ENCODE measurements at places on chromosomes 1 and 21.

DNA sequence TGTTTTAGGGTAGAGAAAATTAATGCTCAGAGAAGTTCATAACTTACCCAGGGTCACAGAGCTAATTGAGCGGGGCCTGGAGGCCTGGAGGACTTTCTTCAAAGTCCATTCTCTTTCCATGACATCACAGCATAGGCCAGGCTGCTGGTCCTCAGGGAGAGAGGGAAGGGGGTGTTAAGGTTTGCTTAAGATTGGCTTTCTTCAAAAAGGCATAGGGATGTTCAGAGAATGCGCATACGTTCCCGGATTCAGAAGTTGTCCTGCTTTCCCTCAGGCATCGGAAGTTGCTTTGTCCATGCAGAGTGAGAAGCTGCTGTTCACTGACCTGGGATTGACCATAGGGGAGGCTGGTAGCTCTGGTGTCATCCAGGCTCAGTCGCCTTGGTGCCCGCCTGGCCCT lies 25.0 kb downstream of the RASSF5 start:
- no peak for DNase-seq

- no peak for DNase-seq
Observed at GRCh38 chr1:7588457-7588827, 182.7 kb upstream of the VAMP3 start.

DNA sequence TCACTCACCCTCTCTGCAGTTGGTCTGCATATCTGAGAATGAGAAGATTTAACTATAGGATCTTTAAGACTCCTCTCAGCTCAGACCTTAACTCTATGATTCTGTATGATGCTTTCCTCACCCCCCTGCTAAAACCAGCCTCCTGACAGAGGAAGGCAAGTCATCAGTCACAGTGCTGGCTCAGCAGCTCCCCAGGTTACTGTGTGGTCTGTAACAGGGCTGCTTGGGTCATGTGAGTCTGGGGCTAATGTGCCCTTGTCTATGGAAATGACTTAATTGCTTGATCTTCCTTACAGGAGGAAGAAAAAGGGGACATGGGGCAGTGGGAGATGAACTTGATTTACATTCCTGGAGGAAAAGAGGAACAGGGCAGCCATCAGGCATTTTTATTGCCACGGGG lies 625.6 kb downstream of the PTPRU start:
- no peak for DNase-seq

GRCh38 chr1:177902266-177902665 lies 67.6 kb downstream of the SEC16B start:
- no peak for DNase-seq

GRCh38 chr1:247324923-247325322 lies 6.7 kb downstream of the ZNF496 start:
- no peak for DNase-seq

GRCh38 chr1:200438911-200439310 lies 29.1 kb upstream of the ZNF281 start:
- no peak for DNase-seq

GRCh38 chr1:201630582-201630981 lies 91.7 kb downstream of the NAV1 start:
- DNase-seq = no peak

DNA sequence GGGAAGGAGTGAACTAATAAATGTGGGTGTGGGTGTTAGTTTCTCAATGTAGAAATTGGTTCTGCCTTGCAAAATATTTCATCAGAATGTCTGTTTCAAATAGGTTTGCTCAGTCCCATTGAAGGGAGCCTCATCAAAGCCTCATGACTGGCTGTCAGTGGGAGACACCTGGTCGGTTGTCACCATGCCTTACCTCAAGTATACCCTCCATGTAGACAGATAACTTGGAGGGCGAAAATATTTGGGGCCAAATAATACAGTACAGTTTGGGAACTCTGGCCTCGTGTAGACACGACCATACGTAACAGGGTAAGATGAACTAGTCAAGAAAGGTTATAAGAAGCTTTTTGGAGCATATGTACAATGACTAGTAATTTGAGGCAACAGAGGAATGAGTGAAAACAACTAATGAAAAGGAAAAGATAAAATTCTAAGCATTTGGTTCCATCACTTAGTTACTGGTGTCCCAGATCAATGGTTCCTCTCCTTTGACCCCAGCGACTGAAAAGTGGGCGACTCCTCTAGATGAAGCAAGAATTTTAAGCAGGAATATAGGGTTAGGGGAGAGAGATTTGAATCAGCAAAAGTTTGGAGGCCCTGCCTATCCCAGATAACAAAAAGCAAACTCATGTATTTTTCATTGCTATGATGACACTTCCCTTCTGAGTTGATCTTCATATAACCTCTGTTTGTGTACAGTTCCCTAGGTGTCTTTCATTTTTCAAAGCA lies 163.9 kb downstream of the LRRC40 start:
- no peak for DNase-seq

DNA sequence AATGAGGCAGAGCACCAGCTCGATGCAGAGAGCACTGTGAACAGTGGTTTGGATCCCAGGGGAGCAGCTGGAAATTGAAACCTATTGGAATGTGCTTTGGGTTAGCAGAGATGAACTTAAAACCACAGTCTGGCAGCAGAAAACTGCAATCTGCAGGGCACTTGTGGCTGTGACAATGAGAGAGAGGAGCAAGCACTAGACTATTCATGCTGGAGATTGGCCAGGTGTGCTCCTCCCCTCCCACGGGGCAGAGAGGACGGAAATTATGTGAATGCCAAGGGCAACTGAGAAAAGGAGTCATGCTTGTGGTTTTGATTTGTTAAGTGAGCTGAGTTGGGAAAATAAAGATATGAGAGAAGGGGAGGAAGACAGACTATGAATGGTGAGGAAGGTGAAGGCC lies 38.1 kb downstream of the HSD3B2 start:
- DNase-seq = peak; percentile 86

- DNase-seq = no peak
Observed at GRCh38 chr21:42839271-42840231, 39.8 kb downstream of the WDR4 start.

- DNase-seq = no peak
Observed at GRCh38 chr1:10939654-10940450, 72.6 kb upstream of the TARDBP start.

- no peak for DNase-seq
Observed at GRCh38 chr1:246482805-246483568, 24.1 kb downstream of the SMYD3 start.

DNA sequence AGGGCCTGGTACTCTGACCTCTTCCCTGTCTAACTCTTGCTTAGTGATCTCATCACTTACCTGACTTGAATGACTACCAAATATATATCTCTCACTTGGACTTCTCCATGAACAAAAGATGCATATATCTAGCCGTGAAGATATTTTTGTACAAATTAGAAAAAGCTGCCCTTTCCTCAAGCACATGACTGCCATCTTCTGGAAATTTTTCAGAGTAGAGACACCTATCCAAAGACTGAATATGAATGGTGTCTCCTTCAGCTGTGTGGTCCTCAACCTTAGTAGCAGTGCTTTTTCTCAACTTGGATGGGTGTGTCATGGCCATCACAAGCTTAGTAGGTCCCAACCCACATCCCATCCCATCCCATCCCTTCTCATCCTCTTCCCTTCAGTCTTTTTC lies 142.3 kb downstream of the DNM3 start:
- peak; percentile 52 for DNase-seq

DNA sequence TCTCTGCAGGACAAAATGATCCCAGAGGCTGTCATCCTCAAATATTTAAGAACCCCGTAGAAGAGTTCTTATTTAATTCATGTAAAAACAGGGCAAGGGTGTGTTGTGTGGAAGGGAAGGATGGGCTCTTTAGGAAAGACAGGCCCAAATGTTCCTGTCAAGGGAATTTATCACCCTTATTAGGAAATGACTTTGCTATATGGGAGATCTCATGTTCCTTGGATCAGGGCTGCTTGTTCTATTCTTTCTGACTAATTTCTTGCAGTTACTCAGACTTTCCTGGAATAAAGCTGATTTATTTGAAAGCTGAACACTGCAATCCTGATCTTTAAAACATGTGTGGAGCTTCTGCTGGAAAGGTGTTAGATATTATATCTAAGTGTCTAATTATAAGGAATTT lies 72.8 kb downstream of the SELENOF start:
- no peak for DNase-seq

DNA sequence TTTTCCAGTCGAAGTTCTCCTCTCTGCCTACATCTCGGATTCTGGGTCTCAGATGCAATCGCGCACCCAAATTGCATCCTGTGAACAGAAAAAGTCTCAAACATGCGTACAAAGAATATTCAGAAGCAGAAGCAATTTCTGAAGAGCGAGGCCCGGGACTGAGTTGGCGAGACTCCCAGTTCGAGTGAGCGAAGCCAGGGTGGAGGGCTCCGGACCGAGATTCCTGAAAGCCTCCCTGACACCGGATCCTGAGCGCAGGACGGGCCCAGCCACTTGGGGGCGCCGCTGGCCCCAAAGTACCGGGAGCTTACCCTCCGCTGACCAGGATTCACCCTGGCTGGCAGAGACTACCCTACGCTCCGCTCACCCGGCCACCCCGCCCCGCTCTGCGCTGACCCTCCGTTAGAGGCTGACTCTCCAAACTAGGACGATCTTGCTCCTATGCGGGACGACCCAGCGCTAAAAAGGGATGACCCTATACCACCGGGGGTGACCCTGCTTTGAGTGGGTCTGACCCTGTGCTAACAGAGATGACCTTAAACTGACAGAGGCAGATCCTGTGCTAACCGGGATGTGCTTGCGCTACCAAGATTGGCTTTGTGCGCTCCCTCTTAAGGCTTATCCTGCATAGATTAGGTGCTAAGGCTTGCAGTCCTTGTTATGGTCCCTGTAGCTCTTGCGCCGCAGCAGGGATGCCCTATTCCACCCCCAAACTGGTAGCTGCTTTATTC lies 12.1 kb downstream of the FOXD2 start:
- DNase-seq = peak; percentile 17

DNA sequence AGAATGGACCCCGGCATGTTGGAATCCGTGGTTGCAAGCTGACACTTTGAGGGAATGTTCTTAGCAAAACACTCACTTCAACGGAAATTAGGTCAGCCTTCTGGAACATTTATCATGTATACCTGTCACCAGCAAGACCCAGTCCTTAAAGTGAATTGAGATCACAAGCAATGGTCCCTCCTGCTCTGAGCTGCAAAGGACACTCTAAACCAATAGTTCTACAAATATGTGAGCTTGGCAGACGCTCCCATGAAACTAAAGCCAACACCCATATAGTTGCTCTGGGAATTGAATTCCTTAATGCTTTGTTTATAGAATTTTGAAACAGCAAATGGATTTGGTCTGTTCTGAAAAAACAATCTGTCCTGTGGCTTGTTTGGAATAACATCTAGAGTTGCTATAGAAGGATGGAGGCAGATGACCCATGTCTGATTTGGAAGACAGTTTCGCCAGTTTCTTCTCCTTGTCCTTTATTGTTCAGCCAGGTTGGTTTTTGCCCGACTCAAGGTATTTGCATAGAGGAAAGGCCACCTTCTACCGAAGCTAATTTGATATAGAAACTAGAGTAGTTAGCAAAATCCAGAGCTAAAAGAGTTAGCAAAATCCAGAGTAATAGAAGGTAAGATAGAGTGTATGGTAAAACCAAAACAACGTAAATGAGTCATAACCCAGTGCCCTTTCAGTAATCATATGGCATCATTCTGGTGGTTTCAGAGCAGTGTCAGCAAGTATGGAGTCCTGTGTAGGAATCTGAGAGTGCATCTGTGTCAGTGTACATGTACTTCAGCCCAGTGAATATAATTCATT lies 236.2 kb downstream of the NFIA start:
- DNase-seq = peak; percentile 82

GRCh38 chr1:48556186-48556850 lies 84.3 kb upstream of the SPATA6 start:
- no peak for DNase-seq

GRCh38 chr1:214698559-214698958 lies 95.6 kb downstream of the CENPF start:
- no peak for DNase-seq

DNA sequence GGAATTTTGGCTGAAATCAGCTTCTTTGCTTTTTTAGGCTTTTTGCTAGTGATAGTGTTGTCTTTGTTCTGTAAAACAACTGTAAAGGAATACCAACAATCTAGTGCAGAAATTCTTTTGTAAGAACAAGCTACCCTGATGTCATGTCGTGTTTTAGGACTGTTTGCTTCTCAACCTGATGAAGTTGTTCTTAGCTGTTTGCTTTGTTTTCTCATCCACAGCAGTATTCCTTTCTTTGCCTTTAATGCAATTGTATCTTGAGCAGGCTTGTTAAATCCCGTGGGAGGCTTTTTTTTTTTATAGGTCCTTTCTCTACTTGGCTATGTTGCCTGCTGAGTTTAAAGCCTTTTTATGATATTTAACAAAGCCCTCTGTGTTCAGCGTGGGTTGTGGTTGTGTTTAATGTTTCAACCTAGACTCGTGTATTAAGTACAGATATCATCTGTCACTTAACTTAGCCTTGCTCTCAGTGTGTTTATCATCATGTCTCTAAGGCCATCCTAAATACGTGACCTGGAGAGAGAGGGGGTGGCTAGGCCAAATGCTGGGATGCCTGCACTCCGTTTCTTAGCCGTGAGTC lies 31.6 kb downstream of the ADARB1 start:
- DNase-seq = no peak

DNA sequence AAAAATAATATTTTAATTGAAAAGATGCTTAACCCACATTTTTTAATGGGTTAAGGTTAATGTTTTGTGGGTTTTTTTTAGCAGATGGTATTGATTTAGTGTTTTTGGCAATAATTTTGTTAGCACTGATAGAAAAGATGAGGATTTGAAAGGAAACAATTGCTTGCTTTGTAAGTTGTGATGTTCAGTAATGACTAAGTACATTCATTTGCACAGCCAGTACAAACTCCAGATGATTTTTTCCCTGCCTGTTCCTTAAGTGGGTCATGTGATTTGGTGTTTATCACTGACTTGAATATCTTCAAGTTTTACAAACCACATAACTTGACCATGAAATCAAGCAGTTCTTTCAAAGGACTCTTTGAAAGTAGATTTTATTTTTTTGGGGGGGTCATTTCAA lies 15.0 kb downstream of the DISP1 start:
- no peak for DNase-seq
